DMS 273 treated with DMSO at 0.1 percent for 48 hours (cell line): ENCODE measurements at places on chromosomes 3 and 15.

DNA sequence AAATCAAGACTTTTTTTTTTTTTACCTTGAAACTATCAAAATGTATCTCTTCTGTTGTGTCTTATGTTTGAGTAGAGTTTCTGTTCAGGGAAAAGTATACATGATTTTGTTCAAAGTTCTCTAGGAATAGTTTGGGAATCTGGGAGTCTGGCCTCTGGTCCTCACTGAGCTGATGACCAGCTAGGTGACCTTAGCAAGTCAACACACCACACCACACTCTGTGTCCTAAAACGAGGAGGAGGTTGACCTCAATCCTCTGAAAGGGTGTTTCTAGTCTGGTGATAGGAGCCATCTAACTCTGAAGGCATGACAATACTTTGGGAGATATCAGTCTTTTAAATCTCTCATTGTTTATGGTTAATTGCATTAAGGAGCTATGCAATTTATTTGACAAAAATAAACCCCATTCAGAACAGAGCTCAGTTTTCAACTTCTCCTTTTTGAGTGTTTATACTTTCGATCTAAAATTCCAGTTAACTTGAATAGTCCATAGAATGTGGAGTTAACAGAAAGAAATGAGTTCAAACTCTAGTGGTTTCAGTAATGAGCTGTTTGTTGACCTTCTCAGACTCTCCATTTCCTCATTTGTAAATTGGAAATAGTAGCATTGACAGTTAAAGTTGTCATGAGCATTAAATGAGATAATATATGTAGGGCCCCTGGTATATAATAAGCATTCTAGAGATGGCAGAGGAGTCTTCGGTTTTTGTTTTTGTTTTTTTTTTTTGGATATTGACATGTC lies 112.2 kb upstream of the LRRN1 start:
- DNase-seq = no peak

- no peak for DNase-seq
Observed at GRCh38 chr3:191300422-191300821, 28.8 kb upstream of the CCDC50 start.

- no peak for DNase-seq
Observed at GRCh38 chr15:48638963-48639362, 6.5 kb downstream of the FBN1 start.

DNA sequence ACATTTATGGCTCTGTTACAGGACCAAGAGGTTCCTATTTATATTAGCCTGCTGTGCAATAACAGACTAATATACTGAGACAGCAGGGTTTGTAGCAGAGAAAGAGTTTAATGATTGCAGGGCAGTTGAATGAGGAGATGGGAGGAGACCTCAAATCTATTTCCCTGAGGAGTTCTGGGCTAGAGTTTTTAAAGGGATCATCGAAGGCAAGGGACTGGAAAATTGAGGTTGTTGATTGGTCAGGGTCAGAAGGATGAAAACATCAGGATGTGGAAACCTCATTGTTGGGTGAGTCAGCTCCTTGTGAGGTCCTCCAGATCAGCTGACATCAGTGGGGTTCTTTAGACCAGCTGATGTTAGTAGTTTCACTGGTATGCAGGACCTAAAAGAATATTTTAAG lies 60.6 kb upstream of the GOLGA8B start:
- no peak for DNase-seq

GRCh38 chr15:57082054-57082728 lies 163.7 kb downstream of the TCF12 start:
- no peak for DNase-seq

DNA sequence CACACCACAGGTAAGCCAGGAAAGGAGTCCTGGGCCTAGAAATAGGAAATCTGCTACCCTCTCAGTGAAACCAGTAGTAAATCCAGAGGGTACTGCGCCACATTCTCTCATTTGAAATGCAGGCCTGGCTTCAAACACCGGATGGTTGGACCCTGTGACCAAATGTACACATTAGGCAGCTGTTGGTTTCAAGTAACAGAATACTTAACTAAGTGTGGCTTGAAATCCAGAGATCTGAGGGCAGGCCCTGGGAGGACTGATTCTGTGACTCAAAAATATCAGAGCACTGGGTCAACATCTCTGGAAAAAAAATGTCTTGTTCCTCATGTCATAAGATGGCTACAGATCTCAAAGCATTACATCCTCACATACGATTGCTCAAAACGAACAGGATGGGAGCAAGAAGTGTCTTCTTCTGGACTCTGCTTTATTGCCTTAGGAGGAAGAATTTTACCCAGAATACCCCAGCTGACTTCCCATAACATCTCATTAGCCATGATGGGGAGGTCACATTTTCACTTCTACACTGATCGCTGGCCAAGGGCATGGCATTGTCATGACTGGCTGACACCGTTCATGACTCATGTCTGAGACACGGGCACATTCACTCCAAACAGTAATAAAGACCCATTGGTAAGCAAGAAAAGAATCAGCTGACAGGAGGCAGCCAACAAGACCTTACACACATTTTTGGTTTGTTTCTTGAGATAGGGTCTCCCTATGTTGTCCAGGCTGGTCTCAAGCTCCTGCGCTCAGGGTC lies 166.0 kb downstream of the ARRDC4 start:
- no peak for DNase-seq
